ENCODE measurements at places on chromosomes 5 and 9.

DNA sequence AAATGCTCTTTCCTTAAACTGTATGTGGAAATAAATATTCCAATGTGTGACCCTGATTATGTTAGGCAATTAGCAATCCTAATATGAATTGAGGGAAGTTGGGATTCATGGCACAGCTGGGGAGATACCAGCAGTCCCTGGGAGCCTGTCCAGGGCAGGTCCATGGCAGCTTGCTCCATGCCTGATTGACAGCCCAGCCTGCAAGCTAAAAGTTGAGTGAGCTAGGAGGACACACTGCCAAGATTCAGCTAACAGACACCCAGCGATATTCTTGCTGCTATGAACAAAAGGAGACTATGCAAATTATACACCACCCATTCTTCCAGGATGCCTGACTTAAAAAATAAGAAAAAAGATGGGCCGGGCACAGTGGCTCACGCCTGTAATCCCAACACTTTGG, 6.2 kb downstream of the TGFBI start:
- DNase-seq = no peak

DNA sequence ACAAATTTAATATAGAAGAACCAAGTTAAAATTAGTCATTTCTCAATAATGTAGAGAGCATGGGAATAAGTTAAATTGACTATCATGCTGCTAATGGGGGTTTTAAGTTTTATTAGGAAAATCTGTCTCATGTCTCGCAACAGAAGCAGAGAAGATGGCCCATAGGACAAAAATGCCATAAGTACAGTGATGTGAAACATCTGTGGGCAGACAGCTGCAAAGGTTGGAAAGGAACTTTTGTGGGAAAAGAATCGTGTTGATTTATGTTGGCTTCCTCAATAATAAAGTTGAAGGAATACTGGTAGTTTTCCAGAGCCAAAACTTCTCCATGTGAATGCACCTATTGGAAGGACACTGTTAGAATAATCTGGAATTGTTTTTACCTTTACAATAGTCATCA, 44.8 kb downstream of the VCAN start:
- DNase-seq = no peak

- no peak for DNase-seq
Observed at GRCh38 chr5:87674235-87674634, 261.5 kb upstream of the CCNH start.

DNA sequence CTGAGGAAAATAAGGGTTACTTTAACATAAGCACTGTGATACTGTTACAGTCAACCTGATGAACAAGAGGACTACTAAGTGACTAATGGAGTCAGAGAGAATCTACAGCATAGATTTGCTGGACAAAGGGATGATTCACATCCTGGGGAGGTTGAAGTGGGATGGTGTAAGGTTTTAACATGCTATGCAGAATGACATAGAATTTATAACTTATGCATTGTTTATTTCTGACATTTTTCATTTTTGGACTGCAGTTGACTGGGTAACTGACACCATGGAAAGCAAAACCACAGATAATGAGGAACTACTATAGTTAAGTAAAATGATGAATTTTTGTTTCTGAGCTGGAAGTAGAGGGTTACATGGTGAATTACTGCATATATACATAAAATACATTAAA, 389.2 kb downstream of the MAT2B start:
- no peak for DNase-seq

- no peak for DNase-seq
Observed at GRCh38 chr9:129386812-129387177, 208.7 kb upstream of the IER5L start.

GRCh38 chr9:95509851-95510708, 6.7 kb downstream of the PTCH1 start:
- peak; percentile 32 for DNase-seq

- DNase-seq = no peak
Observed at GRCh38 chr5:147327905-147328304, 93.1 kb downstream of the STK32A start.

DNA sequence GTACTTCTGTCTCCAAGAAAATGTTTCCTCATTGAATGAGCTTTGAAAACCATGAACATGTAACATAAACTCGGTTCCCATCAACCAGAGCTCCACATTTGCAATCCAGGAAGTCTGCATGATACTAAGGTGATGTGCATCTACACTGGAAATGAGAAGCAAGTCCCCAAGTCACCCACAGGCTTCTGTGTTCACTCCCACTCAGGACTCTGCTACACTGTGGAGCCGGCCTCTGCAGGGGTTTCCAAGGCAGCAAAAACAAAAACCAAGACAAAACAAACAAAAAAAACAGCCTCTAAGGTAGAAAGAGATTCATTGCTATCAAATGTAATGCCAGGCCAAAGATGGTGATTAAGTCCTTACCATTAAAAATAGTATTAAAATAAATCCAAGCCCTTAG, 593.7 kb downstream of the IRX1 start:
- peak; percentile 51 for DNase-seq

DNA sequence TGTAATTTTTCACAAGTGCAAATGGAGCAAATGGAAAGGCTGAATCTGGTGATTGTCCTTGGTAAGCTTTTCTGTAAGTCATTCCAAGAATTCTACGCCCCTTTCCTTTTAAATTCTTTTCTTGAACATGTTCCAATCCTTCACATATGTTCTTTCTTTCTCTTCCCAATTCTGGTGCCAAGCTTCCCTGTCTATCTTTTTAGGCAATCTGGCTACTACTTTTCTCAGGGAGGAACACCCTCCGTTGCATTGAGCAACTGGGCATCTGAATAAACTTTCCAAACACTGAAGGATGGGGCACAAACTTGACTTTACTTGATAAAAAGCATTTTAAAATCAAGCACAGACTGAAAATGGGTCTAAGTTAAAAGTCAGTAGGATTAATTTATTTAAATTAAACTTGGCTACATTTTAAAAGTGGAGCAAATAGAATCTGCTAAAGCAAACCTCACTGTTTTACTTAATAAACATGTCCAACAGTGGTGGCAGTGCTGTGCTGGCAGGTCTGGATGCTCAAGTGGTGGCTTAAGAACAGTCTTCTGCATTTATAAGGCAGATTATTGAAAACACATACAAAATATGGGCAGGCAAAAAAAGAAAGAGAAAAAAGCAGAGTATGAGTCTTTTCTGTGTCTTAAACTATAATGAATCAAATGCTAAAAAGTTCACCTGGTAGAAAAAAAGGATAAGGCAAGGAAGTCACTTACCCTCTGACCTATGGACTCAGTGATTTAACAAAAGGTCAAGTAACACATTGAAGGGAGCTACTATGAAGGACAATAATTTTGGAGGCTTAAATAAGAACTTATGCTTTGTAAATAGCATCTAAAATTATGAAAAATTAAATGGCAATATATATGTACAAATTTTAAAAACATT, 5.4 kb downstream of the ELL2 start:
- no peak for DNase-seq

DNA sequence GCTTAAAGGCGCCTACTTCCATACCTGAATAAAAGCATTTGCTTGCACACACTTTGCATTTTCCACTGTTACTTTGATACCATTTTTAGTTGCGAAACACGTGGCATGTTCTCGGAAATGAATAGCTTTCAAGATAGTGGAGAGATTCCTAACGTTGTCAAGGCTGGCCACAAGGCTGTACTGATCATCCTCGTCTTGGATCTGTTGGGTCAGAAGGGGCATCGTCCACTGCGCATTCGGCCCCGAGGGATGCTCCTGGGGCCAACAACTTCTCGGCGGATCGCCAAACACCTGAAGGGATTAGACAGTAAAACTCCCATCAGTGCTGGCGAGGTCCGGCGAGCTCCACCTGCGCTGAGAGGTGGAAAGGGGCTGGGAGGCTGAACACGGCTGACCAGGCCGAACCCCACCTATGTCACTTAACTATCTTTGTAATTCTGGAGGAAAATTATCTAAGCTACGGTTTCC, 599 bp downstream of the RAD1 start:
- no peak for DNase-seq

DNA sequence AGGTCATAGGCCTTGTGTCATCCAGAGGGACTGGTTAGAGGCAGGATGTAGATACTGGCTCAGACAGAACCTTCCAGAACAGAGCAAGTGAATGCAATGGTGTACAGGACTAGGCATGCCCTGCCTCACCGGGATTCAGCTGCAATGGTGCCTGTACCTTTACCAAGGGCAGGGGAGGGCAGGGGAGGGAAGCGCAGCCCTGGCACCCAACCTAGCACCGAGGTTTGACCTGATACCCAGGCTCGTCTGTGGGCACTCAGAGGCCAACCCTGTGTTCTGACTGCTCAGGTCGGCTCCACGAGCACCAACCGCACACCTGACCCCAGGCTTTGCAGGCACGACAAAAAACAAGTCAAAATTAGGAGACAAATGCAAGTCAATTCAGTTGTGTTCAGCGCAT, 47.3 kb upstream of the GFPT2 start:
- DNase-seq = no peak

GRCh38 chr9:95185956-95186355, 131.6 kb downstream of the FANCC start:
- DNase-seq = no peak

- DNase-seq = no peak
Observed at GRCh38 chr9:136051453-136051836, 43.6 kb downstream of the NACC2 start.

DNA sequence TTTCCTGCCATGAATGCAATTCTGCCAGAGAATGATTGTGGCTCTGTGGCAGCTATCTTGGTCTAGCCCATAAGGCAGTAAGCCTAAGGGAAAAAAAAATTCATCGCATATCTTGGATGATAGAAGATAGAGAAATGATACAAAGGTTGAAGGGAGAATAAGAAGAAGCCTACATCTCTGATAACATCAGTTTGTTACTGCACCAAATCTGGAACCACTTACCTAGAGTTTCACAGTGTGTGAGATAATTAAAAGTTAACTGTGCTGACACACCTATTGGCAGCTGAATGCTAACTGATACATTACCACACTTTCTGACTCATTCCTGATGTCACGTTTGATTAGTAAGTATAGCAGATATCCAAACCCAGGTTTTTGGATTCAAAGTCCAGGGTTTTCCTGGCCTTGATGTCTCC, 91.6 kb upstream of the TAF11L2 start:
- no peak for DNase-seq

DNA sequence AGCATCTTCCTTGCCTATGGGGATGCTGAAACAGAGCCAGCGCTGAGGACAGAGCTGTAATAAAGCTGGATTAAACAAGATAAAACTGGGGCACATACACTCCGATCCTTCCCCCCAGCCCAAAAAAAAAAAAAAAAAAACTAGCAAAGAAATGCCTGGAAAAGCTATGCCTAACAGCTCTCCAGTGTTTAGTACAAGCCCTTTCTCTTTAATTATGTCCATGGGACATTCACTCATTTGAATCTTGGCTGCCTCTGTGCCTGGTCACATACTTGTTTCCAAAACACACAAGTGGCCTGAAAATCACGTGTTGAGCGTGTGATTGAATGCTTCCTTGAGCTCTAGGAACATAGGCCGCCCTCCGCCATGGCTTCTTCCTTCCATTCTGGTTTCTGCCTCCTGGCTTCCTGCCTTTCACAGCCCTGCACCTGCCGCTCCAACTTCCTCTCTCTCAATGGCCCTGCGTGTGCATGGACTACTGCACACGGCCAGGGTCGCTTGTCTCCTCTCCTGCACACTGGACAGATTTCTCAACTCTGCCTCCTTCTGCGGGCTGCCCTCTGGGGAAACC, 111.0 kb upstream of the RETREG1 start:
- DNase-seq = no peak

GRCh38 chr9:121577166-121577565, 74.3 kb upstream of the DAB2IP start:
- no peak for DNase-seq

DNA sequence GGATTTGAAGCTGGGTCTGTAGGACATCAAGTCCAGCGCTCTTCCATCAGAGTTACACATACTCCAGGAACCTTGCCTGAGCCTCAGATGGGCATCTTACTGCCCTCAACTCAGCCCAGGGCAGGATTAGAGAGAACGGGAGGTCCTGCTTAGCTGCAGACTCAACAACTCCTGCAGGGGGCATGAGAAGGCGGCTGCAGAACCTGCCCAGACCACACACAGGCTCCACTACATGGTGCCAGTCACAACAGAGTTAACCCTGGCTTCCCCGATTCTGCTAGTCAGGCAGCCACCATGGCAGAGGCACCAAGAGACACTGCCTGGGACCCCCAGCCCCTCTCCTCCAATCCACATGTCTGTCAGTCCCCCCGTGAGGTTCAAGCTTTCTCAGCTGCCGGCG, 23.9 kb upstream of the CPLX2 start:
- DNase-seq = peak; percentile 11

- no peak for DNase-seq
Observed at GRCh38 chr5:129096382-129096991, 1.9 kb downstream of the ISOC1 start.

DNA sequence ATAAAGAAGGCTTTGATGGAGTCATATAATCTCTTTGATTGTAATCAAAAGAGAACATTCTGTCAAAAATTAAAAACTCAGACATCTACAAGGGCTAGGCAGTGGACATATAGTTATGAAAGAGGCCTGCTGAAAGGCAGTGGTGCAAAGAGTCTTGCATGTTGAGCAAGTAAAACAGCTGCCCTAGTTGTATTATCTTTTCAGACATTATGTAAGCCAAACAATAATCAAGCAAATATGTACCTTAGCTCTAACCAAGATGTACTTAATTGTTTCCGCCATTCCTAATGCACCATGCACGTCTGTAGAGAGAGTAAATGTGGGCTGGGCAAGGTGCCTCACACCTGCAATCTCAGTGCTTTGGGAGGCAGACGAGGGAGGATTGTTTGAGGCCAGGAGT, 14.3 kb downstream of the GAPT start:
- DNase-seq = no peak

DNA sequence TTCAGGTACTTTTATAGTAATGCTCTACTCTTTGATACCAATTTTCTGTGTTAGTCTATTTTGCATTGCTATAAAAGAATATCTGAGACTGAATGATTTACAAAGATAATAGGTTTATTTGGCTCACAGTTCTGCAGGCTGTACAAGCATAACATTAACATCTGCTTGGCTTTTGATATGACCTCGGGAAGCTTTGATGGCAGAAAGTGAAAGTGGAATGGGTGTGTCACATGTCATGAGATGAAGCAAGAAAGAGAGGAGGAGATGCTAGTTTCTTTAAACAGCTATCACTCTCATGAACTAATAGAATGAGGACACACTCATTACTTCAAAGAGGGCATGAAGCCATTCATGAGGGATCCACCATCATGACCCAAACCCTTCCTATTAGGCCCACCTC, 270.9 kb upstream of the IL12B start:
- no peak for DNase-seq

All from activated CD4-positive, alpha-beta T cell treated with anti-CD3 and anti-CD28 coated beads for 36 hours (primary cell).